Fibroblast of upper back skin (primary cell): ENCODE measurements at places on chromosomes 1 and 21.

DNA sequence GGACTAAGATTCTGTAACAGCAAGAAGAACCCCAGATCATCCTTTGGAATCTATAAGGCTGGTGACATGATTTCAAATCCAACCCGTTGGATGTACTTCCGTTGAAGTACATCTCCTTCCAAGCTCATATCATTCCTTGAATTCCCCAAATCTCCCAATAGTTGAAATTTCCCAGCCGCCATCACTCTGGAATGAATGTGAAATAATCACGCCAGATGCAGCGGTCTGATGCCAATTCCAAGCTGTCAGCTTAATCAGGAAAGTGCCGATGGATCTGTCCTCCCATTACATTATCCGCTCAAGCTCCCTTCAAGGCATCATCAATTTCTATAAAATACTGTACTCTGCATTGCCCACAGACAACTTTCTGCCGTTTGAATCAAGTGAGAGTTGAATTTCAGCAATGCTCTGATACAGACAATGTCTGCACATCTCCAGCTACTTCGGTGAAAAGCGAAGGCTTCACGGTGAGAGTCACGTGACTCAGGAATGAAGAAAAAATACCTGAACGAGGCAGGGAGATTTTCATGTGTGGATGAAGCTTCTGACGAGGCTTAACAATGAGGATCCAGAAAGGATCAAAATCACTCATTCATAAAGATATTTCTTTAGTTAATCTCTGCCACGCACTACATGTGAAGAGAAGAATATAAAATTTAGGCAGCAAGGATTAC lies 663.9 kb downstream of the AJAP1 start:
- no peak for DNase-seq

- no peak for DNase-seq
Observed at GRCh38 chr1:203288400-203288799, 16.9 kb upstream of the BTG2 start.

DNA sequence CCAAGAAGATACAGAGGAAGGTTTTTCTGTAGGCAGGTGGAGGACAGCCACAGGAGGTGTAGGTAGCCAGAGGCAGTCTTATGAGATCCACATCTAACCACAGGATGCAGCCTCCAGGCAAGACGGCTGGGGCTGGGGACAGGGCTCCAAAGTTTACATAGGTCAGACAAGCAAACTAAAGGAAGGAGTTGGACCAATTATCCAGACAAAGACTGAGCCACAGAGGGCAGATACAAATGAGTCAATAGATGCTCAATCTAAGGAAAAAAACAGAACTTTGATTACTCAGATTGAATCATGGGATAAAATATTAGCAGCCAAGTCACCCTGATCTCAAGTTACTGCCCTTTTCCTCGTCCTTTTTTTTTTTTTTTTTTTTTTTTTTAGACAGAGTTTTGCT lies 91.6 kb downstream of the RGS7 start:
- DNase-seq, result no peak

DNA sequence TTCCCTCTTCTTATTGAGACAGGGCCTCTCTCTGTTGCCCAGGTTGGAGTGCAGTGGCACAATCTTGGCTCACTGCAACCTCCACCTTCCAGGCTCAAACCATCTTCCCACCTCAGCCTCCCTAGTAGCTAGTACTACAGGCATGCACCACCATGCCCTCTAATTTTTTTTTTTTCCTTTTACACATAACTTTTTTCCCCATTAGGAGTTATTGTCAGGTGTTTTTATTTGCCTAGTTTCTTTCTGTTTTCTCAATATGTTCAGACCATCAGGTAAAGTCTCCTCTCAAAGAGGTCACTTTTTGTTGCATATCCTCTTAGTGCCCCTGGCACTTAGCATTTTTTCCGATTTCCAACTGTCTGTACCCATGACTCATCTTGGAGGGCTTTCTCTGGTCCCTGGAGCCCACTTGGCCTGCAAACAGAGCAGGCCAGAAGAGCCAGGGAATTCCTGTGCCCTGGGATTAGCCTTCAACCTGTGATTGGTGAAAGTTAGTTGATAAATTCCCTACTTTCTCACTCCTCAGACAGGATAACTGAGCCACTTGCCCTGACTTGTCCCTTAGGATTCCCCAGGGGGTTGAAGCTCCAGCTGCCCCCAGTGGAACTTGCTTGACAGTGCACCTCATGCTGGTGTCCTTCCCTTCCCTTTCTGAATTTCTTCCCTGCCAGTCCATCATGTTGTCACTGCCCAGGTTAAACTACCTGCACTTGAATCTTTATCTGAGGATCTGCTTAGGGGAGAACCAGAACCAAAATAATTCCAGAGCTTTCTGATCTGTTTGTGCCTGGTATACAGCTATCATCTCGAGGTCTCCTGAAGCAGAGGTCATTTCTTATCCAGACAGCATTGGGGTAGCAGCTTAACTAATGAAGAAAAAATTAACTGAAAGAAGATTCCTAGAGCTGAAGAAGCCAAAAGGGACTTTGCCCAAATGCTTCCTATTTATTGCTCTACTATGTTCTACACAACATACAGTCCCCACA lies 2.4 kb downstream of the NTPCR start:
- peak; percentile 39 for DNase-seq

DNA sequence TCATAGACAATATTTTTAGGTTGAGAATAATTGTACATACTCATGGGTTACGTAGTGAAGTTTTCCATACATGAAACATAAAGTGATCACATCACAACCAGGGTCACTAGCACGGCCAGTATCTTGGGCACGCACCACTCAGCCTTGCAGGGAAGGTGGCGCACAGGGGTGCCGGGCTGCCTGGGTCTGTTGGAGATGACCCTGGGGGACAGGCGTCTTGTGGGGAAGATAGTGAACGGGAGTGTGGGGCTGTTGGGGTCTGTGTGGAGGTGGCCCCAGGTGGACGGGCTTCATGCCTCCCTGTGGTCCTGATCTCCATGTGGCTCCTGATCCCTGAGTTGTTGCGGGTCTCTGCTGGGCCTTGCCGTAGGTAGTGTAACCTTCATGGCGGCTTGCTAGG lies 38.3 kb upstream of the PRSS38 start:
- no peak for DNase-seq

- DNase-seq, result no peak
Observed at GRCh38 chr1:74712881-74713280, 20.0 kb downstream of the CRYZ start.

GRCh38 chr1:71106658-71107322 lies 26.0 kb upstream of the ZRANB2 start:
- DNase-seq, result no peak

DNA sequence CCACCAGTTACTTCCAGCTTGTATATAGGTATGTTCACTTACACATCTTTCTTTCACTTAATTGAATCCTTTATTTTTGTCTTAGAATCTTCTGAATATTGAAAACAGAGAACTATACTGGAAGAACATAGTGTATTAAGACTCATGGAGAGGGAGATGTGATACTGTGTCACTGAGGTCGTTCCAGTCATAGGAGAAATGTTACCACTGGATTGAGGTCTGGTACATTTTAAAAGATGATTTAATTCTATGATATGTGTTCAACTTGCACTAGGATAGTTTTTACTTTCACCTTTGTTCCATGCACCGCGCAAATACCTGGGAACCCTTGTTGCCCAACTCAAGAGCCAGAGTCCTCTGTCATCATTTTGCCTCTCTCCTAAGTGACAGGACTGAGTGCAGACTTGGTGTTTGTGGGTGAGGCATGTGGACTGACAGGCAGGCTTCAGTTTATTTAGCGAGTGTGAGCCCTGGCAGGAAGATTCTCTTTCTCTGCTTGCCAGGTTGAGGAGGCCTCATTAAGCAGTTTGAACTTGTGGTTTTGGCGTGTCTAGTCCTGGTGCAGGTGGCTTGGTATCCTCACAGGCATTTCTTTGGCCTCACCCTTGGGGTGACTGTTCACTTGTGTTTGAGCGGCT lies 63.7 kb downstream of the DYRK1A start:
- no peak for DNase-seq

DNA sequence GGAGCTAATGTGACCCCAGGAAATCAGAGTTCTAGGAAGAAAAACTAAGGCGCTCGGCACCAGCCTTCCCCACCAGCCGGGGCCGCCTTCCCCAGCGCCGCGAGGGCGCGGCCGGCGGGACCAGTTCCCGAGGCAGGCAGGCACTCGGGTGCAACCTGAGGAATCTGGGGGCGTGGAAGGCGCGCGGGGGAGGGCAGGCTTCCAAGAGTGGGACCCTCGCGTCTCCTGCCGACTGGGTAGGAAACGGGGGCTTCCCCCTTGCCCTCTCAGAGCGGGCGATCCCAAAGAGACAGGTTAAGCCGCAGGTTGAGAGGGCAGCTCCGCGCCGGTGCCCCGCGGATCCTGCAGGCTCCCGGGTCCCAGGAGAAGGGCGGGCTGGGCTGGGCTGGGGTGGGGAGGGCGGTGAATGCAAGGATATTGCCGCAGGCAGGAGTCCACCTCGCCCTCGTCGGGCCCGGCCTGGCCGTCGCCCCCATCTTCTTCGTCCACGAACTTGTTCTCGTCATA lies 431 bp downstream of the ARPC5 start:
- no peak for DNase-seq

DNA sequence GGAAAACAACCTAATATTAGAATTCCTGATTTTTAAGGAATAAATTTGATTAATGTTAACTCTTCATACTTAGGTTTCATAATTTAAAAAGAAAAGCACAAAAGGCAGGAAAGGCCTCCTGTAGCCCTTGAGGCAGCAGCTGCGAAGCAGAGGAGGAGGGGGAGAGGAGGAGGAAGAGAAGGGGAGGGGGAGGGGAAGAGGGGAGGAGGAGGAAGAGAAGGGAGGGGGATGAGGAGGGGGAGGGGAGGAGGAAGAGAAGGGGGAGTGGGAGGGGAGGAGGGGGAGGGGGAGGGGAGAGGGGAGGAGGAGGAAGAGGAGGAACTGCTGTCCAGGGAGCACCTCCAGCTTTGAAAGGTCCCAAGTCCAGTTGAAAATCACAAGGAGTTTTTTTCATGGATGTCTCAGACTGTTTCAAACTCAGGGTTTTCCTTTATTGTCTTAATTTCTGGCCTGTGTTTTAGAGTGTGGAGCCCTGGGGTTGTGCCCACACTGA lies 35.1 kb upstream of the DIP2A start:
- no peak for DNase-seq

- no peak for DNase-seq
Observed at GRCh38 chr1:168042362-168042761, 94.4 kb downstream of the GPR161 start.

GRCh38 chr1:23452011-23452411 lies 27.5 kb upstream of the TCEA3 start:
- DNase-seq, result no peak

DNA sequence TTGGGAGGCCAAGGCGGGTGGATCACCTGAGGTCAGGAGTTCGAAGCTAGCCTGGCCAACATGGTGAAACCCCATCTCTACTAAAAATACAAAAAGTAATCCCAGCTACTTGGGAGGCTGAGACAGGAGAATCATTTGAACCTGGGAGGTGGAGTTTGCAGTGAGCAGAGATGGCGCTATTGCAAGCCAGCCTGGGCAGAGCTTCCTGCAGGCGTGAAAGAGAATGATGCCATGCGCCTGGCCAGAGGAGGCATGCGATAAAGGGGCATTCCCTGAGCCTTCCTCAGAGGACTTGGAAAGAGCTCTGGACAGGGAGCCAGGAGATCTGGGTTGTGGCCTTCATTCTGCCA lies 3.2 kb downstream of the E2F2 start:
- DNase-seq, result no peak

DNA sequence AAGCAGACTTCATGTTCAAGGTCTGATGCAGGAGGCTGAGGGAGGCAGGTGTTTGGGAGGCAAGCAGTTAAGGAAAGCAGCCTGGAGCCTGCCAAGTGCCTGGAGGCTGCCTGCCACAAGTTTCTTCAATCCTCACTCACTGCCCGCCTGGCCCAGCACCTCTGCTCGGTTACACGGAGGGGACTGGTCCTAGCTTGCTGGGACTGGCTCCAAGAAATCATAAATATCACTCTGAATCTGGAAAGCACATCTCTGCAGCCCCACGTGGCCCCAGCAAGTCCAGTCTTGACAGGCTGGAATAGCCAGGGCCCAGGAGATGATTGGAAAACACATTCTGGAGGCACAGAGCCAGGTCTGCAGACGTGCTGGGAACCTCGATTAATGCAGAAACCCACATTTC lies 83.9 kb downstream of the BCAR3 start:
- DNase-seq, result peak; percentile 64

DNA sequence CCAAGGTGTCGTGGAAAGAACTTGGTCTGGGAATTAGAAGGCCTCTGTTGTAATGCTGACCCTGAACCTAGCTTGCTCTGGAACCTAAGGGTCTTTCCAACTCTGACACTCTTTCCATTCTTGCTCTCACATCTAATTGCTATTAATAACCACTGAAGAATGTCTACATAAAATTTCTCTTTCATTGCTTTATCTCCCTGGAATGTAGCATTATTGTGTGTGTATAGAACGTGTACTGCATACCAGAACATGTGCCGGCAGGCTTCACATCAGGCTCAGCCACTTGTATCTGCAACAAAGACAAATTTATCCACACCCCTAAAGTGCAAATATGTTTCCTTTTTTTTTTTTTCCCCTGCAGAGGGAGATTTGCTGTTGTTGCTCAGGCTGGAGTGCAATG lies 13.9 kb upstream of the LAX1 start:
- peak; percentile 76 for DNase-seq

DNA sequence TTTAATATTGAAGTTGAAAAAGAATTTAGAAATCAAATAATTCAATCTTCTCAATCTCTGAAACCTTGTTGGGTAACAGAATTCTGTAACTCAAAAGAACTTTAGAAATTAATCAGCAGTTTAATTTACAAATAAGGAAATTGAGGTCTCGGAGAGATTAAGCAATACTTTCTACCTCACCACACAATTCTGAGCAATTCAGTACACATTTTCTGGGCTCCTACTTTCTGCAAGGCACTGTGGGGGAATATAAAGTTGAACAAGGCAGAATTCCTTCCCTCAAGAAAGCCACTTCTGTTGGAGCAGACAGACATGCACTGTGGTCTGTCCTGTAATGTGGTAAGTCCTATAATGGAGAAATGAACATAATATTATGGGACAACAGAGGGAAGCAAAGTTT lies 47.7 kb downstream of the MEF2D start:
- DNase-seq, result no peak

DNA sequence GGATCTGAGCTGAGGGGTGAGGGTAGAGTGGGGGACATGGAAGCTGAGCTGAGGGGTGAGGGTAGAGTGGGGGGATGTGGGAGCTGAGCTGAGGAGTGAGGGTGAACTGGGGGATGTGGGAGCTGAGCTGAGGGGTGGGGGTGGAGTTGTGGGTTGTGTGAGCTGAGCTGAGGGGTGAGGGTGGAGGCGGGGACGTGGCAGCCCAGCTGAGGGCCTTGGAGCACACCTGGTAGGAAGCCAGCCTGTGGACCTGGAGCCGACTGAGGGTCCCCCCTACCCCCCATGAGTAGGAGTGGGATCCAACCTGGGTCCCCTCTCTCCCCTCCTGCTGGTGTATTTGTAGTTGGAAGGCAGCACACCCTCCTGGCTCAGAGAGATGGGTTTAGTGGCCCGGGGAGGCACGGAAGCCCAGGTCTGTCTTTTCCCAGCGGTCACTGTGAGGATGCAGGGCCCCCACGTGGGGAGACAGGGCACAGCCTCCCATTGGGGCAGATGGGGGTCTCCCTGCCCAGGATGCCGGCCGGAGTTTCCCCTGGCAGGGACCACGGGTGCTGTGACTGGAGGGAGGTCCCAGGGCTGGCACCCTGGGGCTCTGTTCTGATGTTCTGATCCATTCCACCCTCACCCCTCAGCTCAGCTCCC lies 13.2 kb upstream of the NPHP4 start:
- no peak for DNase-seq

GRCh38 chr1:90823686-90824085 lies 106.6 kb upstream of the BARHL2 start:
- no peak for DNase-seq

GRCh38 chr1:205444300-205444930 lies 11.4 kb downstream of the BLACAT1 start:
- DNase-seq, result peak; percentile 30
